ENCODE measurements at places on chromosomes 5 and 9. TPM values are rescaled to one million over a fixed set of nuclear protein-coding genes. Genes with fewer than 3 reads are reported as not detected.

Gene SPATA31D4
- polyA plus RNA-seq: not detected

Gene FNIP1
- 17.8 TPM for polyA plus RNA-seq

Gene CAVIN4
- 3.3 TPM for polyA plus RNA-seq

Gene EDIL3
- 73.0 TPM for polyA plus RNA-seq

Gene GPR150
- polyA plus RNA-seq: 0.42 TPM

Gene TMOD1
- 80.8 TPM for polyA plus RNA-seq

Gene PGGT1B
- 20.8 TPM for polyA plus RNA-seq

Gene NTRK2
- polyA plus RNA-seq: 119 TPM

Measured in spinal cord (tissue), 10 donors.